Fibroblast of skin of right quadriceps (primary cell): ENCODE measurements at places on chromosomes 2 and 18.

GRCh38 chr2:10500601-10501361, 52.7 kb upstream of the ODC1 start:
- DNase-seq: no peak

DNA sequence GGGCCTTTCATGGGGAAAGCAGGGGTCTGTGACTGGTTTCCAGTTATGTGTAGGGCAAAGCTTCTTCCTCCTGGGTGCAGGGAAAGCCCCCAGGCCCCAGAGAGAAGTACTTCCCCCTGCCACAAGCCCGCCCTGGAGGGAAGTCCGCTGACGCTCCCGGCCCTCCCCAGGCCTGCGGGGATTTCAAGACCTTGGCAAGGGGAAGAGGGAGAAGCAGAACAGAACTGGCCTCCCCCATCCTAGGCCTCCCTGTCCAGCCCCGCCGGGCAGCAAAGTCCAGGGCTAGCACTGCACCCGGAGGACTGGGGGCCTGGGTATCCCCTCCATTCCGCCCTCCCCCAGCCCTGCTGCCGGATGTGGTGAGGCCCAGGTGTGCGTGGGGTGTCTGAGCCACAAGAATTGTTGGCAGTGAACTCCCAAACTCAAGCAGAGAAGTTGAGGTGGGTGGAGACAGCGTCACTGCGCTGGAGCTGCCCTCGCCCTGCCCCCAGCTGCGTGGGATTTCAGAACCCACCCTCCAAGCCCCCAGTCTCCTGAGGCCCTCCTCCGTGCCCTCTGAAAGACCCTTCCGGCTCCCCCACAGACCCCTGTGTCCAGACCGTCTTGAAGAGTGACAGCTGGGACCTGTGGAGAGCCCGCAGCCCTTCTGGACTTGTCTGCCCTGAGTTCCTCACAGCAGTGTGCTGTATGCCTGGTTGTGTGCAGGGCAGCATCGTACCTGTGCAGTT, 1.1 kb upstream of the DUSP2 start:
- DNase-seq: no peak

- DNase-seq: no peak
Measured at GRCh38 chr2:208129744-208130711, at the start of gene CRYGC. Gene CRYGC, minus strand, starts transcription at chr2:208129828. Its CDS starts 36 bp downstream, at chr2:208129792.

- DNase-seq: no peak
Measured at GRCh38 chr2:110731064-110731463, 1.3 kb upstream of the ACOXL start.

GRCh38 chr18:10245846-10246175, 208.6 kb upstream of the APCDD1 start:
- DNase-seq: no peak

GRCh38 chr2:42913280-42913878, 121.0 kb upstream of the HAAO start:
- DNase-seq: no peak

GRCh38 chr2:148218326-148219075, 197.6 kb downstream of the MBD5 start:
- DNase-seq: no peak

DNA sequence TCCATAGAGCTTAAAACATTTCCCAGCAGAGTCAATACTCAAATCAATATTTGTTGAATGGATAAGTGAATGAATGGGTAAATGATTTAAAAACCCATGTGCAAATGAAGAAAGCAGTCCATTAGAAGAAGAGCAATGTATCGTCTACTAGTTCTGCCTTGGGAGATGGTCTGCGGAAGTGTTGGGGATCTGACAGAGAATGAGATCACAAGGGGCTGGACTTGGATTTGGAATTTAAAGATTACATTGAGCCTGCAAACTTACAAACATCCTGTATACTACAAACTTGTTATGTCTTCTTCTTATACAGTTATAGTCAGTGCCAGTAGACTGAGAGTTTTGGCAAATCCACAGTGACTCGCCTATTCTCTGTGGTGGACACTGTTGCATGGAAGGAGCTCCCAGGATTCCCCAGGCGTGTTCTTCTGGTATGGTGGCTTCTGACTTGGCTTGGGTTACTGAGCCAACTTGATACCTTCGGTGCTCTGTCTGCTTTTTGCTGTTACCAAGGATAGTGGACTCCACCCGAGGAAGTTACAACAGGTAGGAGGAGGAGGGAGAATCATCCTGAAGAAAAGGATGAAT, 163.3 kb upstream of the SERPINE2 start:
- DNase-seq: no peak

DNA sequence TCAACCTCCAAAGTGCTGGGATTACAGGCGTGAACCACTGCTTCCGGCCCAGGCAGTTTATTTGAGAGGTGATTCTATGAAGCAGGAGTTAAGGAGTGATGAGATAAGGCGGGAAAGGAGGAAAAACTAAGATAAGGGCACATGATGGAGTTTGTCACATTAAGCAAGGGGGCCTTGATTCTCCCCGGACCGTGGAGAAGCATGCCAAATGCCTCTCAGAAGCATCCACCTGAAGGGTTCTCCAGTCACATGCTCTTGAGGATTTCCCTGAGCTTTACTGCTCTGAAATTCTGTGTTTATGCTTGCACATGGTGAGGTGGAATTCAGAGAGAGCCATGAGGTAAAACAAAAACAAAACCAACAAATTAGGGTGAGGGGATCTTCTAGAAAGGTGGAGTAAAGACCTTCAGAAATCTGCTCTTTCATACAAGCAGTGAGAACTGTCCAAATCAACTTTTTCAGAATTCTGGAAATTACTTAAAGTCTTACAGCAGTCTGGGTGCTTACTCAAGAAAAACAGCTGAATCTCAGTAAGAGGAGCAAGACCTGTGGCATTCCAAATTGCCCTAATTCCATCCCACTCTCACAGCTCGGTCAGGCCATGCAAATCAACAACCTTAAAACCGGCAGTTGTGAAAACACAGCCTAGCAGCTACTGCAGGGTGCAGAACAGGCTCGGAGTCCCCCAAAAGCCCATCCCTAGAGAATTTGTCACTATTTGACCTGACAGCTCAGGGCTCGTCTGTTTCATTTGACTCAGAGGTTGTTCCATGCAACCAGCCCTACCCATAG, 69.1 kb upstream of the CTLA4 start:
- DNase-seq: no peak

DNA sequence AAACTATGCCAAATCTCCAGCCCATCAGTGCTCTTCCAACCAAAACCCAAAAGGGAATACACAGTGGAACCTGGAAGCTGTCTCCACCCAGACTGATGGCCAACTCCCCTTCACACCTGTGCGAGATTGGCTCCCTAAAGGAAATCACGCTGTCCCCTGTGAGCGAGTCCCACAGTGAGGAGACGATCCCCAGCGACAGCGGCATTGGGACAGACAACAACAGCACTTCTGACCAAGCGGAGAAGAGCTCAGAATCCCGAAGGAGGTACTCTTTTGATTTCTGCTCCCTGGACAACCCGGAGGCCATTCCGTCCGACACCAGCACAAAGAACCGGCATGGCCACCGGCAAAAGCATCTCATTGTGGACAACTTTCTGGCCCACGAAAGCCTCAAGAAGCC, 271.1 kb downstream of the SETBP1 start:
- no peak for DNase-seq

- no peak for DNase-seq
Measured at GRCh38 chr2:21020031-21020667, 23.7 kb downstream of the APOB start.

GRCh38 chr2:234996069-234996940, 44.5 kb downstream of the SH3BP4 start:
- DNase-seq: peak; percentile 89

GRCh38 chr18:32661486-32662299, 111.1 kb downstream of the KLHL14 start:
- peak; percentile 17 for DNase-seq

DNA sequence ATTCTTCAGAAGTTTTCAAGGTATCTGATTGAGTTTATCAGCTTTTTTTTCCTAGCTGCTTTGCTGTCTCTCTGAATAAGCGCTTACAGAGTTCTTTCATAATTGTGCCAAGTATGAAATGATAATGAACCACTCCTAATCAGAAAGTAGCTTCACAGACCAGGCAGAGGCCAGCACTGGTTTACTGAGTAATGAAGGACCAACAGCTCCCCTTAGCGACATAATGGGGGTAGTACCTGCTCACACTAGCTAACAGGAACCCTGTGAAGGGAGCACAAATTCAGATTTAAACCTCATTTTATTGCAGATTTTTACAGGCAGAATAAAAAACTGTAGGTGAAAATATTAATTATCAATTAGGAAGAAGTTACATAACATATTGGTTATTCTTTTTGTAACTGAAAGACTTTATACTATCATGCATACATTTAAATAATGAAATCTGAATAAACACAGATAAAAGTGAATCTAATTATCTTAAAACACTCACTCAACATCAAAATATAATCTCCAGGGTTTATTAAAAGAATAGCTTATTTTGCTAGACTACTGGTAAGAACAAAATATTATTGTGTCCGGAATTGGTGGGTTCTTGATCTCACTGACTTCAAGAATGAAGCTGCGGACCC, 53.7 kb upstream of the LRRC30 start:
- peak; percentile 63 for DNase-seq
